ENCODE measurements at places on chromosomes 1 and 21. TPM values are rescaled to one million over a fixed set of nuclear protein-coding genes. Genes with fewer than 3 reads are reported as not detected.

- peak; percentile 24 for DNase-seq
Measured at GRCh38 chr1:56566994-56567393, 12.4 kb downstream of the PLPP3 start.

GRCh38 chr21:32322676-32323075 lies 24.0 kb downstream of the MRAP start:
- no peak for DNase-seq

DNA sequence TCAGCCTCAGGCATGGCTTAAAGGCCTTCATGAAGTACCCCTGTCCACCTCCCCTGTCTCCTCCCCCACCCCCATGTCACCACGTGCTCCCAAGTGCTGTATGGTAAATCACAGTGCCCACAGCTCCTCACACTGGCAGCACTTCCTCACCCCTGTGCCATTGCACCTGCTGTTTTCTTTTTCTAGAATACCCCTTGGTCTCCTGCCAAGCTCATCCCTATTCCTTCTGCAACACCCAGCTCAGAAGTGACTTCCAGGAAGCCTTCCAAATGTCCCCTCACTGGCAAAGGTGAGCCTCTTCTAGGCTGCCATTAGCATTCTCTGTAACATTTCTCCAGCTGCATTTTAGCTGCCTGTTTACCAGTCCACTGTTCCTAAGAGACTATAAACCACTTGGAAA lies 9.4 kb downstream of the AKNAD1 start:
- DNase-seq = no peak

GRCh38 chr21:42279341-42279871 lies 35.8 kb downstream of the TFF3 start:
- no peak for DNase-seq

GRCh38 chr1:54275349-54275748 lies 75.4 kb downstream of the MRPL37 start:
- DNase-seq = peak; percentile 77

- no peak for DNase-seq
Measured at GRCh38 chr21:41846536-41846935, 32.6 kb downstream of the PRDM15 start.

- DNase-seq = peak; percentile 51
Measured at GRCh38 chr1:29706936-29707335, 470.6 kb downstream of the PTPRU start.

The SPRR1A gene
- not detected for total RNA-seq

The BRDT gene
- not detected for total RNA-seq

The BSND gene
- total RNA-seq = not detected

The KANK4 gene
- not detected for total RNA-seq

The PAQR6 gene
- total RNA-seq = 0.33 TPM

All from fibroblast of lung (primary cell).